Peyer's patch (tissue), 4 donors: ENCODE measurements at places on chromosomes 12 and 14.

GRCh38 chr12:1093166-1093751 is 102.2 kb downstream of the ERC1 start:
- DNase-seq = no peak

GRCh38 chr12:66154776-66155175 is 15.0 kb downstream of the TMBIM4 start:
- DNase-seq = no peak

DNA sequence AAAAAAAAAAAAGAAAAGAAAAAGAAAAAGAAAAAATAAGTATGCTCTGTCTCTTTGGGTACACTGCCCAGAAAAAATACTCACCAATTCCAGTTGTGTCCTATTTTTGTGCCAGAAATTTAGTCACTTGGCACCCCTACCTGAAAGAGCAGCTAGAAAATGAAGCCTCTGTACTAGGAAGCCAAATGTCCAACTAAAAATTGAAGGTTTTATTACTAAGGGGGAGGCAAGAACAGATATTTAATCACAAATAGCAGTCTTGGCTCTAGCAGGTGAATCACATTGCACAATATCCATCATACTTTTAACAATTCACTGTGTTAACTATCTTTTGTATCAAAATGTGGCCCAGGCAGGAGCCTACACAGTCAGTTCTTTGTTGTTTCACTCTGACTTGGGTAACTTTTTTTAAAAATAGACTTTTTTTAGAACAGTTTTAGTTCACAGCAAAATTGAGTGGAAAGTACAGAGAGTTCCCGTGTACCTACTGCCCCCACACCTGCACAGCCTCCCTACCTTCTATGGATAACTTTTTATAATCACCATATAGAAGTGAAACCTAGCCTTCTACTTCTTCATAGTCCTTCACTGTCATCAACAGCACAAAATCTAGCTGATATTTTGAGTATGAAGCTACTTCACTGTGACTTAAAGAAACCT is 87.1 kb upstream of the ATF7IP start:
- DNase-seq = no peak

GRCh38 chr12:47407463-47408129 is 298.2 kb downstream of the RPAP3 start:
- DNase-seq = no peak

- no peak for DNase-seq
Measured at GRCh38 chr14:24064856-24065255, 6.5 kb upstream of the CPNE6 start.

DNA sequence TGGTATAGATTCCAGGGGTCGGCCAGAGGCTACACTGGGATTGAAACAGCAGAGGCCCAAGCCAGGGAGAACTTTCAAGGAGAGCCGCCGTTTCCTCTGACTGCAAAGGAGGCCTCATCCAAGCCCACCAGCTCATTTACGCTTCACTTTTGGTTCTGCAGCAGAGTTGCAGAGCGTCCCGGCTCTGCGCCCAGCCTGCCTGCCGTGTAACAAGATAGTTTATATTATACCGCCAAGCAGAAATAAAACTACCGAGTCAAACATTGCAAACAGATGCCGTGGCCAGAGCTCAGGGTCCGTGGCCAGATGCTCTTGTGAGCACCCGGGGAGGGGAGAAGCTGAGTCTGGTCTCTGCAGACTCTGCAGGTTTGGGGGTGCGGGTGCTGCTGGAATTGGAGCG is 60.7 kb upstream of the TBX3 start:
- no peak for DNase-seq

- no peak for DNase-seq
Measured at GRCh38 chr12:64796205-64796845, 28.1 kb upstream of the TBC1D30 start.

GRCh38 chr12:19223695-19224094 is 94.2 kb downstream of the PLEKHA5 start:
- DNase-seq = no peak

DNA sequence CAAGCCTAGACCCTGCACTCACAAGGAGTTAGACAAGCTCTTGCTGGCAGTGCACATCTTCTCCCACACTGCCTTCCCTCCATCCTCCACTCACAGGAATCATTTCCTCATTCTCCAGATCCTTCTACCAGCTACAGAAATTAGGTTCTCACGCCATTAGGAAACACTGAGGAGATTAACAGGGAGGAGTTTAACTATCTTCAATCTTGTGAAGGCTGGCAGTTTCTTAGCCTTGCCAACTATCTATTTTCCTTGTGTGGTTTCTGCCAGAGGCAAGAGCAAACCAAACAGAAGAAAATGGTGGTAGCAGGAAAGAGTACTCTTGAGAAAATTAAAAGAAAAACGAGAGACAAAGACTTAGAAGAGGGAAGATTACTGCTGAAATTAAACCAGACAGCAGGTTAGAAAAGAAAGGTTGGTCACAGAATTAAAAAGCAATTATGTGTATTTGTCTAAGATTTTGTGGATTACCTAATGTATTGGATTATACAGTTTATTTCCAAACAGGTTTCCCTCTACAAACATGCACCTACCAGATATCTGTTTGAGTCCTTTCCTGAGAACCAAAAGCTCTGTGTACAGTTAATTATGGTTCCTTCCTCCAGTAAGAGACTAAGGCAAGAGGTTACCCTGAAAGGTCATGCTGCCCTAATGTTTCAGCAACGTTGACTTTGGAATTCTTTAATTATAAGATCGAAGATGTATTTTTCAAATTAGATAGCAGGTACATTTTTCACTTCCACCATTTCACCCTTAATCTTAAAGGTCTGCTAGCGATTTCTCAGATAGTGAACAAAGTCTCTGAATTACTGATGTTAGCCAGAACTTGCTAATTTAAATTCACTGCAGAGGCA is 5.0 kb downstream of the RERG start:
- DNase-seq = no peak
